ENCODE measurements at places on chromosomes 11 and 22.
A peak's percentile ranks its signal among the peaks of the same experiment; 100 is the strongest.

GRCh38 chr11:96335388-96335787 is 7.6 kb downstream of the MAML2 start:
- no peak for DNase-seq

DNA sequence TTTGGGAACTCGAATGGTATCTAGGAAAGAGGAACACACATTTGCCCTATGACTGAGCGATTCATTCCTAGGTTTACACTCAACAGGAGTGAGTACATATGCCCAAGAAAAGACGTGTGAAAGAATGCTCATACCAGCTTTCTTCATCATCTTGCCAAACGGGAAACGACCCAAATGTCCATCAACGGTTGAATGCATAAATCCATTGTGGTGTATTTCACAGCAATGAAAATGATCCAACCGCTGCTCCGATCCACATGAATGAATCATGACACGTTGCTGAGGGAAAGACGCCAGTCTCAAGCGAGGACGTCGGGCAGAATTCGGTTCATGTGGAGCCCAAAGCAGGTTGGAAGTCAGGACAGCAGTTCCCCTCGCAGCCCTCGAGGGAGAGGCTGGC is 71.5 kb downstream of the CYTH4 start:
- DNase-seq, result no peak

DNA sequence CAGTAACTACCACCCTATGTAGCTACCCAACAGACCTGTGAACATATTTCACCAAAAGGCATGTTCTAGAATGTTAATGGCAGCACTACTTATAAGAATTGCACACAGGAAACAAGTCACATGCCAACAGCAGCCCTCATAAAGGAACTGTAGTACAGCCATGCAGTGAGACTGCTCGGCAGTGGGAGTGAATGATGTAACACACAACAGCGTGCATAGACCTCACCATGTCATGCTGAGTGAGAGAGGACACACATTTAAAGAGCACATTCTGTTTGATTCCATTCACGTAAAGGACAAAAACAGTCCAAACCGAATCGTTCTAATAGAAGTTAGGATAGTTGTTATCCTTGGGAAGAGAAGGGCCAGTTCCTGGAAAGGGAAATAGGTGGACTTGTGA is 27.2 kb upstream of the KIRREL3 start:
- DNase-seq, result no peak

DNA sequence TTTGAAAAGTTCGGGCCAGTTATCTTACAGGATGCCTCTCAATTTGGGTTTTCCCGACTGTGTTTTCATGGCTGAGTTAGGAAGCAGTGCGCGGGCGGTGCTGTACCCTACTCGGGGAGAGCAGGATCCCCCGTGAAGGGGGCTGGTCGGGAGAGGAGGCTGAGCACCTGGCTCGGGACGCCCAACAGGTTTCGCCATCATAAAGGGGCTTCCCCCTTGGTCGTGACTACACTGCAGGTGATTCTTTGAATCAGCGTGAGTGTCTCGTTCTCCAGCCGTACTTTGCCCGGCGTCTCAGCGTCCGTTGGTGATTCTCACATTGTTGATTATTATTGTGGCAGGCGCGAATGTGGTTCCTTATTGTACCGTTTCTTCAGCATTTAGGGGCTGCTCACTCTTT is 46.6 kb downstream of the ST14 start:
- DNase-seq, result no peak

DNA sequence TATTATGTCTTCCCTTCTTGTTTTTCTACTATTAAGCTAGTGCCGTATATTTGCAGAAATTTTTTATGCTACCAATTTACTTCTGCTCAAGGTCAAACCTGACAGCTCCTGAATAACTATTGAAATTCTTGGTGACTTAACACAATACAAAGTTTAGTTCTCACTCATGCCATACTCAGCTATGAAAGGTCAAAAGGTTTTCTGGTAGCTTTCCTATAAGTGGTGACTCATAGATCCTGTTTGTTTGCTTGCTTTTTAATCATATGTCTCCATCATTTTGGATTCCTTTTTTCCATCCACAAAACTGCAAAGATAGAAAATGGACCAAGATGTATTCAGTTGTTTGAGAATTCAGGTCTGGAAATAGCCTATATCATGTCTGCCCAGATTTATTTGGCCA is 855.8 kb upstream of the LRRC4C start:
- no peak for DNase-seq

DNA sequence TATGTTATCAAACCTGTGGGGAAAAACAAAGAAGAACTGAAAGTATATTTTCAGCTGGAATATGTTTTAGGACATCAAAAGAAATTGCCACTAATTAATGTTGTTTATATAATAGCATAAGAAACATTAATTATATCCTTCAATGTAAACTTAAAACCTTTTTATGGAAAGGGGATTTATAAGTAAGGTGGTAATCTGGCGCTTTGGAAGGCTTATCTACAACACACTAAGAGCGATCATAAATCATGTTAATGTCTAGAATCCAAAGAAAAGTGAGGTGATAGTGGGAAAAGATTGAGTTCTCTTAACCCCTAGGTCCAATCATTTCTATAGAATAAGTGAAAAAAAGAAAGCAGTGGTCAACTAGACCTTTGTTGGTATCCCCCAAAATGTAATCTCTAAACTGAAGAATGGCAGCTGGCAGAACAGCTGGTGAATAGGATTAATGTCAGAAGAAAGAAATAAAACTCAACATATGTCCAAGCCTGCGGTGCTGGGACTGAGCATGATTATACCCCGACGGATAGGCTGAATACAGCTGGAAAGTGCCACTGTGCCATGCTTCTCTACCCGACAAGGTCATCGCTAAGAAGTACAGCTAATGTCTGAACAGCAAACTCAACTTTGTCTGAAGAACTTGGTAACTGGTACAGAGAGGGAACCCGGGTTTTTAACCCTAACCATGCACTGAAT is 64.0 kb downstream of the SOX6 start:
- no peak for DNase-seq

GRCh38 chr11:87300640-87301380 is 263.1 kb downstream of the TMEM135 start:
- DNase-seq, result no peak

DNA sequence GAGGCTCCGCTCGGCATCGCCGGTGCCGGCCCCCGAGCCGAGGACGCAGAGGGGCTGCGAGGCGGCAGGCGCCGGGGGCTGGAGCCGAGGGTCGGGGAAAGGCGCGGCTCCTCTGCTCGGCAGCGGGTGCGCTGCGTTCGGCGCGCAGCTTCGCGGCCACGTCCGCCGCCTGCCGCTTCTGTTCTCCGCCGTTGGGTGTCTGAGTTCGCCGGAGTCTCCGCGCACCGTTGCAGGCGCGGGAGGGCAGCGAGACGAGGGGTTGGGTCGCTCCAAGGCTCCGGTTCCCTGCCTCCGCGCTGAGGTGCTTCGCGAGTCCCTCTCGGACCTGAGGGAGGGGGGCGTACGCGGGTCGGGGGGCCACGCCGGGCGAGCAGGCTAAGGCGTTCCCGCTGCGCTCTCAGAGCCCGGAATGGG is 347 bp downstream of the MN1 start:
- peak; percentile 45 for DNase-seq

DNA sequence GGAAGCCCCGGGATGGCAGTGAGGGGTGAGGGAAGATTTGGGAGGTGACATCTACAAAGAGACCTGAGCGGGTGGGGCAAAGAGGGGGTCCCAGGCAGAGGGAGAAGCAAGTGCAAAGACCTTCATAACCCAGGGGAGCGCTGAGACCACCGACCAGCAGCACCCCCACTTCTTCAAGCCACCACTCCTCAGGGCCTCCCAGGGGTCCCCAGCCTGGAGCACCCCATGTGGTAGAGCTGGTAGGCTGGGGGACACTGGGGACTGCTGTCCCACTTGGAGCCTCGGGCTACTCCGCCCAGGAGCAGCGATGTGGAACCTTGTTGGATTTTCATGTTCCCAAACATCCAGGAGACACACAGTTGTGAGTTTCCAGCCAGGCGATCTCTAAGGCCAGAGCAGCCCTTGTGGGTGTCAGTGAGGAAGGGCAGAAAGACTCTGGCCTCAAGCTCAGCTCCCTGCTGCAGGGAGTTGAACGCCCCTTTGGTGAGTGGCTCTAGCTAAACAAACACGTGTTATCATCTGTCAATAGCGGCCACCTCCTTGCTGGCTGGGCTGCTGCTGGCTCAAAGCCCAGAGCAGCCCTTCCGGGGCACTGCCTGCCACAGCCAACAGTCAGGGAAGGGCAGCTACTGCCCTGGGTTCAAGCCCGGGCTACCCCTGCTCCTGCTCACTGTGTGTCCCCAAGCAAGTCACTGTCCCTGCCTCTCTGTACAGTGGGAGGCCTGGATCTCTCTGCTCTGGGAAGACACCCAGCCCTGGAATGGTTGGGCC is 25.7 kb upstream of the CHKA start:
- peak; percentile 19 for DNase-seq

DNA sequence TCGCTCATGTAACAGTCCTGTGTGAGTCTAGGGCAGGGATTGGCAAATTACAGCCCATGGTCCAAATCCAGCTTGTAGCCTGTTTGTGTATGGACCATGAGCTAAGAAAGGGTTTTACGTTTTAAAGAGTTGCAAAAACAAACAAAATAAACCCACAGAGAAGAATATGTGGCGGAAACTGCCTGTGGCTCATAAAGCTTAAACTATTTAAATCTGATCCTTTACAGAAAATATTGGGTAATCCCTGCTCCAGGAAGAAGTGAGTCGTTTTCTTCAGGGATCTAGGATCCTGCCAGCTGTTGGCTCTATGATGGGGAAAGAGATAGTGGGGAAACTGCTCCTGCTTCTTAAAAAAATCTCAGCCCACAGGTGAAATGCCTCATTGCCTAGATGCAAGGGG is 3.4 kb upstream of the OR6Q1 start:
- no peak for DNase-seq
